ENCODE measurements at places on chromosomes 2 and 18.

- no peaks in the 10 kb centered on the region for H3K4me1 ChIP-seq
- no peaks in the 10 kb centered on the region for H3K36me3 ChIP-seq
- H3K4me3 ChIP-seq: no peak overlapping the region
- no peak for DNase-seq
Observed at GRCh38 chr2:9095690-9096089, 92.2 kb upstream of the MBOAT2 start.

DNA sequence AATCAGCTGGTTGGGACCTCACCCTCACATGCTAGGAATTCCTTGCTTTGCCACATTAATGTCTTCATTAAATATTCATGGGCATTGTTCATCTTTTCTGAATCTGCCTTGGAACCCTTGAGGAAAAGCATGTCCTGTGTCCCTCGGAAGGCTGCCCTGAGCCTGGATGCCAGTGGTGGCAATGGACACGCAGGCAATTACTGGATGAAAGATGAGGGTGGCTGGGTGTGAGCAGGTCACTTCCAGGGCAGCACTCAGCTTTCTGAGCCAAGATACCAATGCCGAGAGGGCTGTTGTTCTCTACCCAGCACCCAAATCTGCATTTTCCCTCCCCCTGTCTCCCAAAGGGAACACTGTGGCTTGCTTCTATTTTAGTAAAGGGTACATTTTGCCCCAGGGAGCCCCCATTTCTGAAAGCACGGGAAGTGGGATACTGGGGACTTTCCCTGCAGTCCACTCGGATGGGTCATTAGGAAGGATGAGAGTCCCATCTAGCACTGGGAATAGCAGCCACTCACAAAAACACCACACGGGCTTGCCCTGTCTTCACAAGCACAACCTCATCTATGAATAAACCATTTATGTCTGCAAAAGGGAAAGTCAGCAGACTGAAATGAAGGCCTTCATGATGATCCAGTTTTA lies 234.8 kb downstream of the SOX11 start:
- DNase-seq: no peak
- no peaks in the 10 kb centered on the region for H3K36me3 ChIP-seq
- H3K27ac ChIP-seq: no peak overlapping the region

GRCh38 chr2:7847321-7847720 lies 834.5 kb upstream of the ID2 start:
- H3K4me1 ChIP-seq: no peaks in the 10 kb centered on the region
- H3K36me3 ChIP-seq: no peaks in the 10 kb centered on the region
- H3K4me3 ChIP-seq: no peak overlapping the region
- no peak for DNase-seq
- H3K27ac ChIP-seq: no peak overlapping the region

DNA sequence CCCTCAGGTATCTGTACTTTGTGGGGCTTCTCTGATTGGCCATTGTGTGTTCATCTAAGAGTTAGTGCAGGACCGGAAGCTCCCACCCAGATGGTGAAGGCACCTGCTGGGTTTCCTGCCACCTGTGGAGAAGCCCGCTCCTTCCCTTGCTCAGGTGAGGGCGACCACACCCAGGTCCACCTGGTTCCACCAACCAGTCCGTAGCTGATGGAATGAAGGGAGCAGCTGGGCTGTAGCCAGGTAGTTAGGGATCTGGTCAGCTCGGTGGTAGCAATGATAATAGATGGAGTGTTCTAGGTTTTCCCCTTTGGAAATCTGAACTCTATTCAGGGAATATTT lies 16.0 kb downstream of the SH3BP4 start:
- H3K36me3 ChIP-seq: peaks cover 5% of the 10 kb centered on the region
- no peaks in the 10 kb centered on the region for H3K27me3 ChIP-seq
- H3K4me3 ChIP-seq: no peak overlapping the region
- no peak overlapping the region for H3K27ac ChIP-seq

DNA sequence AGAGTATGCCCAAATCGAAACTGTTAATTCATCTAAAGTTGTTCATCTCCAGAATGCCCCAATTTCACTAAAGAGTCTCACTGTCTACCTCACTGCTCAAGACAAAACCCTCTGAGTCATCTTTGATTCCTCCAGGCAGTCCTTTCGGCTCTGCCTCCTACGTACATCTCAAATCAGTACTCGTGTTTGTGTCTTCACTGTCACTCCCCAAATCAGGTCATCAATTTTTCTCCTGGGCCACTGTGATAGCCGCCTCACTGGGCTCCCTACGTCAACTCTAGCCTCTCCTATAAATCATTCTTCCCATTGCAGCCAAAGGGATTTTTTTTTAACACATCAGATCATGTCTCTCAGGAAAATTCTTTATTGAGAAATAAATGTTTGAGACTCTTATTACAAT lies 42.1 kb upstream of the TTC39C start:
- DNase-seq: no peak
- H3K27me3 ChIP-seq: no peaks in the 10 kb centered on the region
- H3K36me3 ChIP-seq: no peaks in the 10 kb centered on the region

DNA sequence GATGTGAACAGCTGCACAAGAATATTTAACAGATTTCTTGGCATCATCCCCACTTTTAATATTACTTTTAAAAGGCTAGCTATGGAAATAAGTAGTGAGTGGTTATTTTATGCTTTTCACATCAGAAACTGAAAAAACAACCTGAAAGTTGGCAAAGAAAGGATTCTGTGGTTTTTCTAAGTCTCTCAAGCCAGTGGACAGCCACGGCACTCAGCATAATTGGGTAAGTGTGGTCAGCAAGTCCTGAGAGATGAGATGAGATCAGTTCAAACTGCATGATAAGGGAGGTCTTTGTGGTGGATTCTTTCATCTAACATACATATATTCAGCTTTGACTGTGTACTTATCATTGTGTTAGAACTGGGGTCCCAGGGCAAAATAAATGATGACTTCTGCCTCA lies 105.2 kb downstream of the LYPD6B start:
- H3K4me1 ChIP-seq: no peaks in the 10 kb centered on the region
- no peak overlapping the region for H3K4me3 ChIP-seq
- DNase-seq: no peak
- no peak overlapping the region for H3K27ac ChIP-seq

GRCh38 chr2:157935378-157935906 lies 59.3 kb upstream of the ACVR1 start:
- peaks cover 40% of the 10 kb centered on the region for H3K4me1 ChIP-seq
- H3K4me3 ChIP-seq: no peak overlapping the region
- H3K36me3 ChIP-seq: no peaks in the 10 kb centered on the region
- no peaks in the 10 kb centered on the region for H3K27me3 ChIP-seq
- no peak for DNase-seq

- no peaks in the 10 kb centered on the region for H3K36me3 ChIP-seq
- H3K4me1 ChIP-seq: peaks cover under 1% of the 10 kb centered on the region
- DNase-seq: no peak
- H3K4me3 ChIP-seq: no peak overlapping the region
Observed at GRCh38 chr2:60109744-60110143, 443.7 kb downstream of the BCL11A start.

DNA sequence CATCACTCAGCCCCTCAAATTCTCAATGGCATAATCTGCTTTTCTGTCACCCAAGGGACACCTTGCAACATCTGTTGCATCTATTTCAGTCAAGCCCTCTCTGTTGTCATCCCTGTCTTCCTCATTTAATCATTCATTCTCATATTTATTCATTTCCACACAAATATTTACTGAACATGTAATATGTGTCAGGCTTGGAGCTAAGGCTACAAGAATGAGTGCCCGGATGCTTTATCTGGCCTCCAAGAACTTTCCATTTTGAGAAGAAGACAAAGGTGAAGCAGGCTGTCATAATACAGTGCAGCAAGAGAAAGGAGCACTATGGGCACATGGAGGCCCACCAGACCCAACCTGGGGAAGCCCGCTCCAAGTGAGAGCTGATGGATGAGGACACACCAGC lies 15.6 kb downstream of the IL18RAP start:
- no peak overlapping the region for H3K27ac ChIP-seq
- no peaks in the 10 kb centered on the region for H3K36me3 ChIP-seq
- peaks cover 8% of the 10 kb centered on the region for H3K27me3 ChIP-seq
- no peak overlapping the region for H3K4me3 ChIP-seq

DNA sequence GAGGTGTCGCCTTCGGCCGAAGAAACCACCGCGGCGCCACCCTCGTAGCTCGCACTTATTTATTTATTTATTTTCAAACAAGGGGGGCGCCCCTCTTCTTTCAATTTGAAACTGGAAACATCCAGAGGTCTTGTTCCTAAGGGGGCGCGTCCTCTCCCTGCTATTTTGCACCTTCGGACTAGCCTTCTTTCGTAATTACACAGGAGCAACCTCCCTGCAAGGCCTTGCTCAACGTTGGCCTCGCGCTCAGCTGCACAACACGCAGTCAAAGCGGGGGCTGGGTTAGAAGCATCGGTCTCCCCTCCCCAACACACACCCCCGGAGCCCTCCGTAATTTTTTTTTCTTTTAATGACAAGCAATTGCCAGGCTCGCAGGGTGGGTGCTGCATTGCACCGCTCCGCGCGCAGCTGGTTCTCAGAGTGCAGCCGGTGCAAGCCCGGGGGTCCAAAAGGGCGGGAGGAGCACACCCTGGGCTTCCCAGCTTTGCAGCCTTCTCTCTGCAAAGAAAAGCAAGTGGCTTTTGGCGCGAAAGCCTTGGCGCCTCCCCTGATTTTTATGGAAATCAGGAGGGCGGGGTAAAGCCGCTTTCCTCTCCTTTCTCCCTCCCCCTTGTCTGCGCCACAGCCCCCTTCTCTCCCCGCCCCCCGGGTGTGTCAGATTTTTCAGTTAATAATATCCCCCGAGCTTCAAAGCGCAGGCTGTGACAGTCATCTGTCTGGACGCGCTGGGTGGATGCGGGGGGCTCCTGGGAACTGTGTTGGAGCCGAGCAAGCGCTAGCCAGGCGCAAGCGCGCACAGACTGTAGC lies at the start of gene MYCN:
Gene MYCN, plus strand, starts transcription at position 697 of the 807 bp plus-strand sequence. CDS start 1,515 bp downstream, outside the sequence.
- DNase-seq: peak; percentile 89
- H3K27me3 ChIP-seq: peaks cover 5% of the 10 kb centered on the region
- H3K36me3 ChIP-seq: peaks cover 3% of the 10 kb centered on the region
- H3K27ac ChIP-seq: peak within 1 kb of the TSS; percentile 74
- peak within 1 kb of the TSS; percentile 83 for H3K4me3 ChIP-seq
- peaks cover 16% of the 10 kb centered on the region for H3K4me1 ChIP-seq

DNA sequence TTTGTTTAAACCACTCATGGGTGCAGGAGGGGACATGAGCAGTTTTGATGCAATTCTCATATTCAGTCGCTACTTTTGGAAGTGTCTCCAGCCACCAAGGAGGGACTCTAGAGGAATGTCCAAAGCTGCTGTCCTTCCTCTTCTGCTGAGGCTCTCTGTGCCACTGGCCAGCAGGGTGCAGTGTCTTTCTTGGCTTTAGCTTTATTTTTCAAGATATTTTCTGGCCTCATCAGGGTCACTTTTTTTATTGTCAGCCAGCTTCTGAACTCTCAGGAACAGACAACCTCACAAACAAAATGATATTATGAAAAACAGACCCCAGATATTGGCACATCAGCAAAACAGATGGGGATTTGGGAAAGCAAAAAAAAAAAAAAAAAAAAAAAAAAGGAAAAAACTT lies 289.3 kb upstream of the ZSWIM2 start:
- no peak overlapping the region for H3K27ac ChIP-seq
- H3K27me3 ChIP-seq: no peaks in the 10 kb centered on the region
- H3K36me3 ChIP-seq: no peaks in the 10 kb centered on the region
- no peak overlapping the region for H3K4me3 ChIP-seq
- no peak for DNase-seq
- no peaks in the 10 kb centered on the region for H3K4me1 ChIP-seq

DNA sequence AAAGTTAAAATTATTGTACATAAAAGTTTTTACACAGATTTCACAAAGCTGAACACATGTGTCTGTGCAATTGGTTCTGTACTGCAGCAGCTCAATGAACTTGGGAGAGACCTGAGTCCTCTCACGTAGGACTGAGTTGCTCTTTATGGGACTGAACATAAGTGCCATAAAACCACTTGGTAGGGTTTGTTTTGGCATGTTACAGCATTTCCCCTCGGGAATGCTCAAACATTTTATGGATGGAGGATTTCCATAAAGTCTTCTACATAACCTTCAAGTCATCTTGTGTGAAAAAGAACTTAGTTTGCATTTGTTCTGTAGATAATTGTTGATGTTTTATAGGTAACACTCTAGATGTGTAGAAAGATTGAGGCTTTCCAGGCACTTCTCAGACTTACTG lies 15.9 kb downstream of the LYPD6 start:
- no peaks in the 10 kb centered on the region for H3K27me3 ChIP-seq
- H3K36me3 ChIP-seq: no peaks in the 10 kb centered on the region
- DNase-seq: no peak
- no peaks in the 10 kb centered on the region for H3K4me1 ChIP-seq
- no peak overlapping the region for H3K27ac ChIP-seq

GRCh38 chr18:11521853-11522252 lies 87.5 kb upstream of the SLC35G4 start:
- H3K36me3 ChIP-seq: no peaks in the 10 kb centered on the region
- DNase-seq: no peak
- H3K4me1 ChIP-seq: no peaks in the 10 kb centered on the region
- H3K4me3 ChIP-seq: no peak overlapping the region
- H3K27me3 ChIP-seq: no peaks in the 10 kb centered on the region
- H3K27ac ChIP-seq: no peak overlapping the region

GRCh38 chr2:30656079-30656478 lies 151.2 kb downstream of the CAPN13 start:
- H3K4me1 ChIP-seq: no peaks in the 10 kb centered on the region
- H3K27ac ChIP-seq: no peak overlapping the region
- no peak for DNase-seq
- H3K27me3 ChIP-seq: no peaks in the 10 kb centered on the region
- H3K4me3 ChIP-seq: no peak overlapping the region
- no peaks in the 10 kb centered on the region for H3K36me3 ChIP-seq

GRCh38 chr2:148796735-148797512 lies 78.1 kb upstream of the KIF5C start:
- H3K27me3 ChIP-seq: no peaks in the 10 kb centered on the region
- DNase-seq: no peak
- H3K4me1 ChIP-seq: no peaks in the 10 kb centered on the region
- no peak overlapping the region for H3K4me3 ChIP-seq

DNA sequence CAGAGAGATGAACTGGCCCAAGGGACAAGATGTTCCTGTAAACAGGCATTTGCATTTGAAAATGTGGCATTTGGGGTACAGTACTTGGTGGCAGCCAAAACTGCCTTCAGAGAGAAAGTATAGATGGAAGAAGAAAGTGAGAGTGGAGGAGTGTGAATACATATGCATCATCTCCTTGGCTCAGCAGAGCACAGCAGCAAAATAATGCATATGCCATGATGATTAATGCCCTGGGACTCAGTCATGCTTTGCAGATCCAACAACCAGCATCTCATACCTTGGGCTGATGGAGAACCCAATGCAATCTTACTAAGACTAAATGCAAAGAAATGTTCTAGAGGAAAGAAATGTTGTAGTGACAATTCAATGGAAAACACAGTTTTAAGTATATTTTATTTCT lies 29.7 kb upstream of the CYTIP start:
- no peaks in the 10 kb centered on the region for H3K27me3 ChIP-seq
- no peak for DNase-seq
- no peaks in the 10 kb centered on the region for H3K4me1 ChIP-seq
- no peak overlapping the region for H3K27ac ChIP-seq
- no peaks in the 10 kb centered on the region for H3K36me3 ChIP-seq
- H3K4me3 ChIP-seq: no peak overlapping the region
